Calu3 (cell line): ENCODE measurements at places on chromosomes 12 and 14. TPM values are rescaled to one million over a fixed set of nuclear protein-coding genes. Genes with fewer than 3 reads are reported as not detected.

TNS2 gene
- 1.3 and 4.7 TPM in 2 replicates for total RNA-seq

SLC7A8 gene
- total RNA-seq, result 0.29 TPM in 1 of 2 replicates, not detected in the other

DNA sequence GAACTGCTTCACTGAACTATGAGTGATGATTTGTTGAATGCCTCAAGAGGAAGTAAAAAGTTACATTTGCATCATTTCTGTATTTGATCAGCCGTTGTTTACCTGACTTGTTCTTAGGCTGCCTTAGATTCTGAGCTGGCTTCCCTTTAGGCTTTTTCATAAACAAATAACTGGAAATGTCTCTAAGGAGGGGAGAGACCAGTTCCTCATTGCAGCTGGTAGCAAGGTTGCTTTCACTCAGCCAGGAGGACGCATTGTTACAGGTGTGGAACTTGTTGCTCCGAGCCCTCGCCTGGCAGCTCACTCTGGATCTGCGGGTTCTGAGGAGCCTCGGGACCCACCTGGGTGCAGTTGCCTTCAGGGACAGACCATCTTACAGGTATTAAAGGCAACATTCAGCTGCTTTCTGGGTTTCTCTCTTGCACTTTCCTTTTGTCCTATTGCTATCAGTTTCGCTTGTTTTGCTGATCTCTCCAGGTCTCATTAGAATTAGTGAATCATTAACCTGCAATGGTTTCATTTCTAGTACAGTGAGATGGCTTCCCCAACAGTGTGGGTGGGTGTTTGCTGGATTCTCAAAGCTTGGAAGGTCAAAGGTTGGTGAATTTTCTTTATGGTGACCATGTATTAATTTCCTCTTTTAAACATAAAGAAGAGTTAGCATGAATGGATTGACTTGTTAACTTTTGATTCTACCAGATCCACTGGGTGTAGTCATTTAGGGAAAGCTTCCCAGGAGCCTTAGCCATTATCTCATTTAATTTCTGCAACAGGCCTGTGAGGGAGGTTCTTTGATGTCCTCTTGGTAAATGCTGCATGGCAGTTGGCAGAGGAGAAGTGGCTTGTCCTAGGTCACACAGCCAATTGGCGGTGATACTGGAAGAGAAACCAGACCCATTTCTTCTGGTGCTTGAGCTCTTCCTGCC is at the start of gene PLEKHG7:
Gene PLEKHG7 (plus strand): TSS at position 236 of the 926 bp plus-strand sequence. CDS start 3,643 bp downstream, outside the sequence.
- DNase-seq, result peak; percentile 36

DNA sequence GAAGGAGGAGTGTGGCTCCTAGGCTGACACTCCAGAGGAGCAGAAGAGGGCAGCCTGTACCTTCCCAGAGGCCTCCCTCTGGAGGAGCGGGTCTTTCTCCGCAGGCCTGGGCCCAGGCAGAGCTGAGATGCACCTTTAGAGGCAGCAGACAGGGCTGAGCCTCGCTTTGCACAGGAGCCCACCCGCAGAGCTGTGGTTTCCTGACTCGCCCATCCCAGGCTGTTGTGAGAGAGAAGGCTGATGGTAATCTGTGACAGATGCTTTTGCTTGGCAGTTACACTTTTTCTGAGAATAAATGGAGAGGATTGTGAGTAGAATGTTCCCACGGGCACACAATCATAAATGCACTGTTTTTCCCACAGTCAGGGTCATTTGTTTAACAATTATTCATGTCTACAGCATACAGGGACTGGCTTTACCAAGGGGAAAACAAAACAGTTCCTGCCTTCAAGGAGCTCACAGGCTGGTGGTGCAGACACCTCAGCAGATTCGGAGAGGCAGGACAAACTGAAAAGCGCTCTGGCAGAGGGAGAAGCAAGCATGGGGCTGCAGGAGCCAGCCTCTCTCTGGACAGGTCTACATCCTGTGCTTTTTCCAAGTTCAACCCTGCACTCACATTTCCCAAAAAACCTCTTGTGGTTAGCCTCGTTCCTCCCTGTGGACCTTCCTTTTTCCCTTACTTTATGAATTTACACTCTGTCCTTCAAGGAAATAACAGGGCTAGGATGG is 13.9 kb downstream of the EVL start:
- no peak for DNase-seq

DNA sequence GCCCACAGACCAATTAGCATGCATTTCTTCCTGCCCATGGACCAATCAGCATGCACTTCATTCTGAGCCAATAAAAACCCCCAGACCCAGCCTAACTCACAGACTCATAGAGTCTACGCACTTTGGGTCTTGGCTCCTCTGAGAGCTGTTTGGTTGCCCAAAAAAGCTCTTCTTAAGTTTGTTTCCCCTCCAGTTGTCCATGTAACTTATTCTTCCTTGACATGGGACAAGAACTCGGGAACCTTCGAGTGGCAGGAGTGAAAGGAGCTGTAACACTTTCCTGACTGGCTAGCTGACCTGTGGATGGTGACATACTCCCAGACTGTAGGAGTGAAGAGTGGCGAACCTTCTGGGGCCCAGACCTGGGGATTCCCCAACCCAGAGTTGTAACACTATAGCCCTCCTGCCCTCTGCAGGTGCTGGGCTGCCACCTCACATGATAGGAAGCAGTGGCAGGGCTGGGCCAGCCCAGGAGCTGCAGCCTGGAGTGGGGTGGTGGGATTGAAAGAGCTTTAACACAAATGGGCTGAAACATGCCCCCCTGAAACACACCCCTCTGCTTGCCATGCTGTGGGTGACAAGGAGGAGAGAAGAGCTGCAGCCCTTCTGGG is 4.4 kb upstream of the BTBD7 start:
- no peak for DNase-seq

DNA sequence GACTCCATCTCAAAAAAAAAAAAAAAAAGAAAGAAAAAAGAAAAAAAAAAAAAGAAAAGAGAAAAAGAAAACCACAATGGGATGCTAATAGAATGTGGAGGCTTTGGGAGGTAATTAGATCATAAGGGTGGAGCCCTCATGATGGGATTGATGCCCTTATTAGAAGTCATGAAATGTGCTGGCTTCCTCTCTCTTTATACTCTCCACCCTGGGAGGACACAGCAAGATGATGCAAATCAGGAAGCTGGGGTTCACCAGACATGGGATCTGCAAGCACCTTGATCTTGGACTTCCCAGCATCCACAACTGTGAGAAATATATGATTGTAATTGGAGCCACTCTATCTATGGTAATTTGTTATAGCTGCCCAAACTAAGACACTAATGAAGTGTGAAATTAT is 13.4 kb upstream of the DRAM1 start:
- no peak for DNase-seq

DNA sequence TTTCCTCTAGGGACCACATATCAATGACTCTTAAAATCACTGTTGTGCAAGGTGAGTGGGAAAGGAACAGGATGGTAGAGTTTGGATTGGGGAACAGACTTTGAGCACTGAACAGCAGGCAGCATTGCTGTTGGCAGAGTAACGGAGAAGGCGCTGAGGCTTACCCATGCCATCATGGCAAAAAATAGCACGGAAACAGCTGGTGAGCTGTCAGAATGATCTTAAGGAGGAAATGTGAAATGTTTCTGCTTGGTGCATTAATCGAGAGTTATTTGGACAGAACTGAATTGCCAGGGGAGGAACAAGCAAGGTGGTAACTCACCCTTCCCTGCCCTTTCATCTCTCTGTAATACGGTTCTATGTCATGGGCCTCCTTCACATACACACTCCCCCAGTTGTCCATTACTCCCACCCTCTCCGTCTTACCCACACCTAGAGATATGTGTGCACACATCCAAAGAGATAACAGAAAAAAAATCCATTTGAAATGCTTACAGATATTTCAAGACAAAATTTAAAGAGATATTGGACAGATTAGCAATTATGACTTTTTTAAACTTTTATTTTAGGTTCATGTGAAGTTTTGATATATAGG is 572.5 kb downstream of the DIO2 start:
- no peak for DNase-seq

DNA sequence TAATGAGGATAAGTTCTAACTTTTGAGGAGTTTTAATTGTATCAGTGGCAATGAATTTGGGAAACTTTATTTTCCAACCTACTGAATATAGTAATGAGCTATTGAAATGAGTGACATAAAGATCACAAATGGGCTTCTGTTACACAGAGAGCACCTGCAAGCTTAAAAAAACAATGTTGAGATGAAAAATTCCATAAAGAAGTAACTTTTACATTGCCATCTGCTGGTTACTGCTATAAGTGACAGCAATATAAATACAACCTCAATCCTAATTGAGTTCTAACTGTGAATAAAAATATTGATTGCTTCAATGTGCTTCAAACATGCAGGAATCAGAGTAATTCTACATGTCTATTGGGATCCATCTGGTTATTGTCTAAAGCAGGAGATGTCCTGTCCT is 14.2 kb downstream of the WIF1 start:
- DNase-seq, result no peak

DNA sequence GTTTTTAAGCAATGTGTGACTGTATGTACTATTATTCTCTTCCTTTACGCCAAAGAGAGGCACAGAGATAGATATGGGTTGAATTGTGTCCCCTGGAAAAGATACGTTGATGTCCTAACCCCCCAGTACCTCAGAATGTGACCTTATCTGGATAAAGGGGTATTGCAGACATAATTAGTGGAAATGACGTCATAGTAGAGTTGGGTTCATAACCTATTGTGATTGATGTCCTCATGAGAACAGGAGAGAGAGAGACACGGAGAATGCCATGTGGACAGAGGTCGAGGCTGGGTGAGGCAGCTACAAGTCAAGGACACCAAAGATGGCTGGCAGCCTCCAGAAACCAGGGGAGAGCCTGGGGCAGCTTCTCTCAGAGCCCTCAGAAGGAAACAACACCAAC is 376.3 kb downstream of the FUT8 start:
- no peak for DNase-seq

DNA sequence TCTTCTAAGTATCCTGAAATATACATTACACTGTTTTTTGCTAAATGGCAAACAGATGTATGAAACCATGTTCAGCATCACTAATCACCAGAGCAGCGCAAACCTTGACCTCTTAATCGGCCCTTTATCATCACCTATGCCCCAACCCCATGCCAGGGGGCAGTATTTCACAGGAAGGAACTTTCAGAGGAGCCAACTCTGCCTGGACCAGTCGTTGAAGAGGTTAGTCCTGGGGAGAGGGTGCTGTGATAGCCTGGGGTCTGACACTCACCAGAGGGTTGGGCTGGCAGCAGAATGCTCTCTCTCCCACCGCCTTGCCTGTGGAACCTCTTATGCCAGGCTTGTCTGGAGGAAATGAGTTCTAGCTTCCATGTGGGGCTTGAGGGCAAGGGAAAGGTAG is 411.7 kb downstream of the TMEM117 start:
- no peak for DNase-seq

- peak; percentile 84 for DNase-seq
Measured at GRCh38 chr14:105203057-105203531, 22.0 kb upstream of the NUDT14 start.

- no peak for DNase-seq
Measured at GRCh38 chr12:42584651-42585111, 4.9 kb downstream of the PRICKLE1 start.
